Activated CD8-positive, alpha-beta memory T cell treated with anti-CD3 and anti-CD28 coated beads for 48 hours (primary cell): ENCODE measurements at places on chromosomes 3 and 15.

DNA sequence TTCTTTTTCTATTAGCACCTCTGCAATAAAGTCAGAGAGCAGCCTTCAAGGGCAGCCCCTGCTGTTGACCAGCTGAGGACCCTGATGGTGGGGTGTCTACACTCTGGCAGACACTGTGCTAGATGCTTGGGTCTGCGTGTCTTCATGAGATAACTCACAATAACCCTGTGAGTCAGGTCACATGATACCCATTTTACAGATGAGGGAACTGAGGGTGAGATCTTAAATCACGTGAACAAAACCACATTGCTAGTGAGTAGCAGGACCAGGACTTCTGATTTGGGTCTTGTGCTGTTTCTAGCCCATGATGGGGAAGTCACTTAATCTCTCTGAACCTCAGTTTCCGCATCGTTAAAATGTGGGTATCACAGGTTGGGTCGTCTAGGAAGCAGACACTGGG, 118.5 kb upstream of the LIPC start:
- no peak for DNase-seq

GRCh38 chr3:46626039-46626438, 13.7 kb downstream of the FAM240A start:
- DNase-seq, result no peak

GRCh38 chr3:52291508-52292181, 4.0 kb downstream of the GLYCTK start:
- no peak for DNase-seq

- no peak for DNase-seq
Measured at GRCh38 chr15:61037031-61037430, 192.1 kb downstream of the RORA start.

DNA sequence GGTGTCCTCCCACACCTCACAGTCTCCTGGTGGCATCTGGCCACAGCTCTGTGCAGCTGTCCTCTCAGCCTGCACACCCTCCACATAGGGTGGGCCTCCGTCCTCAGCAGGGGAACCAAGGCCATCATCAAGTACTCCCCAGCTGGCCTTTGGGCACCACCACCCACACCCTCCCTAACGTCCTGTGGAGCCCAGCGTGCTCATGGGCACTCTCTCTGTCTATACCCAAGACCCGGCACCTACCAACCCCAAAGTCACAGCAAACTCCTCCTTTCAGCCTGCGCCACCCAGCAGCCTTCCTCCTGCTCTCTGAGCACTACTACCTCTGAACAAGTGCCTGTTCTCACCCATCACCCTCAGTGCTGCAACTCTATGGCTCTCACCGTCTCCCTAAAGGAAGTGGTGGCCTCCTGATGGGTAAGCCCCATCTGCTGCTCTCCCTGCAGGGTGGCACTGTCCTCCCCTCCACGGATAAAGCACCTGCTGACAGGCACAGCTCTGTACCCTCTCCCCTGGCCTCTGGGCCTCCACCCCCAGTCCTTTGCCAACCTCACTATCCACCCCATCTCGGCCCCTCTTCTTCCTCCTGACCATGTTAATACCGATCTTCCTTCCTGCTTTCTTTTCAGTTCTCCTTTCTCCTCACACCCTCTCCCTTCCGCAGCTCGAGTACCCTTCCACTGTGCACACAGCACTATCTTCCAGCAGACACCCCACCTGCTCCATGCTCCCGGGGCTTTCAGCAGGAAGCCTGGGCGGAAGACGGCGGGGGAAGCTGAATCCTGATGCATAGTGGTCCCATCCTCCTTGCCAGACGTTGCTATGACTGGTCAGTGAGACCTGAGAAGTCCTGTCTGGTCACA, 31.5 kb downstream of the SLC41A3 start:
- DNase-seq, result no peak

DNA sequence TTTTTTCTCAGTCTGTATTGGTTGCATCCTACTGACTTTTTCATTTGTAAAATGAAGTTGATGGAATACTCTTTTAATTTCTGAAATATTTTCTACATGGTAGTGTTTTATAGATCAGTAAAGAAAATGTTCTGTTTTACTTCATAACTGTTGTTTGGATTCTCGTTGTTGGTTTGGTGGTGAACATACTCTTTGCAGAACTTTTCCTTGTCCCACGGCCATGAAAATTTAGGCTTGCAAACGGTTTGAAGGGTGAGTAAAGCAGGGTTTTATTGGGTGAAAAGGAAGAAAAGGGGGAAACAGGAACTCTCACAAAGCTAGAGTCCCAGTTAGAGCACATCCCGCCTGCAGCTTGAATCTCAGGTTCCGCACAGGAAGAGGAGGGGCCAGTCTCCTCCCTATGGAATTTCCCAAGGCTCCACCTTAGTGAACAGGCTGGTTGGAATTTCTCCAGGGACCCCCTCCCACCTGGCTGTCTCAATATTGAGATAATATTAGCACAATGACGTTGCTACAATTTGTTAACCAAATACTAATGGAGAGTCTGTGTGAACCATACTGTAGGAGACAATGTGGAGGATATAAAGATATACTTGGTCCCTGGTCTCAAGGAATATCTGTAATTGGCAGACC, 5.6 kb downstream of the PDCD6IP start:
- no peak for DNase-seq

DNA sequence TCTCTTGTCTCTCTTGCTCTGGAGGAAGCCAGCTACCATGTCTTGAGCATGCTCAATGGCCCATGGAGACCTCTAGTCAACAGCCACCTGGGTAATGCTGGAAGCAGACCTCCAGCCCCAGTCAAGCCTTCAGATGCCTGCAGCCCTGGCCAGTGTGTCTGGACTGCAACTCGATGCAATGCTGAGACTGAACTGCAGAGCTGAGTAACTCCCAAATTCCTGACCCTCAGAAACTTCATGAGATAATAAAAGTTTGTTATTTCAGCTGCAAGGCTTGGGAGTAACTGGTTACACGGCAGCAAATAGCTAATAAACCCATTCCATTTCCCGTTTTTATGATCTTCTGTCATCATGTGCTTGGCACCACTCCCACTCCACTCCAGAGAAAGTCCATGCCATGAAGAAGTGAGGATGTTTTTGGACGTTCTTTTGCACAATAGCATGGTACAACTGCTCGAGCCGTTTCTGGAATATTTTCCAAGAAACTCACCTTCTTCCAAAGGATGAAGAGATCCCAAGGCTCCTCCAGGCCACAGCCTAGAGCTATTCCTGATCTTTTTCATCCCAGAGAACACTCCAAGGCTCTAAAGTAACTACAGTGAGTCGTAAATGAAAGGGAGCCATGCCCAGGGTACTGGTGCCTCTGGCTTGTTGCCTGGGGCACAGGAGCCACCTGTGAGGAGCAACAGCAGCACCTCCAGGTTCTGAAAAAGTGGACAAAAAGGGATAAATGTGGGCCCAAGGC, 72.0 kb upstream of the KLF13 start:
- DNase-seq, result no peak

DNA sequence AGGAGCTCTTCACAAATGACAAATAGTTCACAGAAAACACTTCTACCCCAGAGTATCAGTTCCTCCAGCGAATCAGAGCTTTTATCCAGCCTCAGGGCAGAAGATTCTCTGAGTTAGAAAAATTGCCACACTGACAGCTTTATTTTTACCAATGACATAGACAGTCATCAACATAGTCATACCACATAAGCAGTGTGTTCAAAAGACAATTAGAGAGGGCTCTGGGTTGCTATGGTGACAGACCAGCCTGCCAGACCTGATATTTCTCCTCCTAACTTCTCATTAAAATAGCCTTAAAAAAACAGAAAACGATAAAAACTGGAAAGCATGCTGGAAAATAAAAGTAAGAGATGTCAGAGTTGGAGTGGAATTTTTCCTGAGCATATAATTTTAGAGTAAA, 45.9 kb upstream of the COL6A5 start:
- no peak for DNase-seq

GRCh38 chr3:46669191-46669999, 24.1 kb downstream of the ALS2CL start:
- DNase-seq, result no peak

DNA sequence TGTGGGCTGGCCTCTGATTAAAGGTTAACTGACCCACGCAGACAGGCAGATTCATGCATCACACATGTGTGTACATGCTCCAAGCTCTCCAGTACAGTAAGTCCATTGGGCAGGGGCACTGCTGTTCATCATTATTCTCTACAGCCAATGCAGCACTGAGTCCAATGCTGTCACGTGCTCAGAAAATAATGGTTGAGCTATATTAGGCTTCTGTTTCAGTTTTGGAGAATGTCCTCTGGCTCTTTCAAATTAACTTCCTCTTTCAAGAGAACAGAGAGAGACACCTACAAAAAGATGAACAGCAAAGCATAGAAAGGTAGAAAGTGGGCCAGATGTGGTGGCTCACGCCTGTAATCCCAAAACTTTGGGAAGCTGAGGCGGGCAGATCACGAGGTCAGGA, 202.6 kb downstream of the MEX3B start:
- DNase-seq, result no peak

- DNase-seq, result no peak
Measured at GRCh38 chr3:127151251-127151564, 41.7 kb upstream of the PRR23E start.

DNA sequence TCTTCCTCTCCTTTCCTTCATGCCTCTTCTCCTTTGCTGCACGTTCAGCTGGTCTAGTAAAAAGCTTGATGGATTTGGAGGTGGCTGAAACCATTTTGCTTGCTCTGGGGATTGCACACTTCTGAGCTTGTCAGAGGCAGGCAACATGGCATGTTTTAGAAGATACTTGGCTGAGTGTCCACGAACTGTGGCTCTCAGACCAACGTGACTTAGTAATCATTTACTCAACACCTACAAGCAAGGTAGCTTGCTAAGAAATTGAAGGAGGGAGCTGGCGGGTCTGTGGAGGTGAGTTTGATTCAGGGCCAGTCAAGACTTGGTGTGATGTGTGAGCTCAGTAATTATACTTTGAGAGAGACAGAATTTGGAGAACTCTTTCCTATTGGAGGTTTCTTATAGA, 196.0 kb downstream of the LPP start:
- DNase-seq, result no peak

DNA sequence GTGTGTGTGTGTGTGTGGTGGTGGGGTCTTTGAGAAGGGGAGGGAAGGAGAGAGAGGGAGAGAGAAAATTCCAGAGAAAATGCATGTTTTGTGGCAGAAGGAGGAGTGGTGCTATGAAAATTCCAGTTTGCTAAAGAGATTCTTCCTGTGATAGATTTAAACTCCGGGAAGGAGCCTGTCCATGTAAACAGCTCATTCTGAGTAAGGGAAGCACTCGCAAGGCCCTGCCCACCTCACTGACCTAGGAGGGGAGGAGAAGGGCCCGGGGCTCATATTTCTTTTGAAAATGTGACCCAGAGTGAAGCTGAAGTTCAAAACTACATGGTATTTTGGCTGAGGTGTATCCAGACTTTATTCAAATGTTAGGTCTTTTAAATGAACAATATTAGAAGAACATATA, 41.3 kb downstream of the ADAMTSL3 start:
- no peak for DNase-seq

GRCh38 chr3:190119461-190120268, 1.0 kb downstream of the P3H2 start:
- DNase-seq, result no peak

DNA sequence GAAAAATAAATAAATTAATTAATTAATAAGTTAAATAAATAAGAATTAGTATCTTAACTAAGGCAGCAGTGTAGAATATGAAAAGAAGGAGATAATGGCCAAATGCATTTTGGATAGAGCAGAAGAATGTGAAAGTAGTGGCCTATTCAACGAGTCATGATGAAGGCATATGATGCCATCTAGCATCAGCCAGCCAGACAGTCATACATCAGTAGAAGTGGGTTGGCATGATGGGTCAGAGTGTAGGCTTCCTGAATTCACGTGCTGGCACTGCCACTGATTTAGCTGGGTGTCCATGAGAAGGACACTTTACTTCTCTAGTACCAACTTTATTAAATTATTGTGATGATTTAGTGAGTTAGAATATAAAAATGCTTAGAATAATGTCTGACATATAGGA, 256.1 kb upstream of the ARPP21 start:
- no peak for DNase-seq

DNA sequence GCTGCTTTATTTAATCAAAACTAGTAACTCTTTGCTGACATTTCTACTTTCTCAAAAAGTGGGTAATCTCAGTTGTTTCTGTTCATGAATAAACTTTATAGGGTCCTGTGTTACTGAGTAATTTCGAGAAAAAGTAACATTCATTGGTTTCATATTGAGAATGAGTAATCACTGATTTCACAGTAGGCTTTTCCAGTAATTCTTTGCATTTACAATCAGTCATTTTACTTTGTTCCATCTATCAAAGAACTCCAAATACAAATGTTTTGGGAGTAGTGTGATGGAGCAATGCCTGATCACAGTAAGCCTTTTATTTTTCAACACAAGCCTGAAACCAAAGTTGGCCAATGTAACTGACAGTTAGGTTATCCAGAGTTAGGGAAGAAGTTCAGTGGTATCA, 353.6 kb downstream of the ULK4 start:
- DNase-seq, result no peak

GRCh38 chr3:115823083-115823482, 199.8 kb downstream of the GAP43 start:
- DNase-seq, result no peak

- DNase-seq, result no peak
Measured at GRCh38 chr3:111901637-111902036, 42.6 kb downstream of the PHLDB2 start.

- DNase-seq, result no peak
Measured at GRCh38 chr3:8597219-8597853, 47.3 kb downstream of the SSUH2 start.

DNA sequence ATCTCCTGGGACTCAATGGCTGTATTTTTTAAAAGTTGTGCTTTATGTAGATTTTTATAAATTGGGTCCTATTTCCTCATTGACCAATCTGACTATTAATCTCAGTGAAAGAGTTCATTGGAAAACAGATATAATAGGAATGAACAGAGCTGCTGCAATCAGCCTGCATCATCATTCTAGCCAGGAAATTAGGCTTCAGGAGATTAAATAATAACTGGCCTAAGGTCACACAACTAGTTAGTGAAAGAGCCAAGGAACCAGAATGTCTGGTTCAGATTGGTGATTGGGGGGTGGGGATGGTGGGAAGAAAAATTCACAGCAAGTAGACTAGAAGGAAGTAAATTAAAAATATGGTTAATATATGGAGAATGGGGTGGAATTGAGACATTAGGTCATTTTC, 180.9 kb upstream of the ROPN1 start:
- DNase-seq, result no peak

- no peak for DNase-seq
Measured at GRCh38 chr3:48013288-48013980, 2.8 kb downstream of the MAP4 start.

GRCh38 chr3:11288021-11288491, 15.9 kb downstream of the ATG7 start:
- no peak for DNase-seq

GRCh38 chr3:8621872-8622271, 22.7 kb downstream of the SSUH2 start:
- DNase-seq, result no peak

DNA sequence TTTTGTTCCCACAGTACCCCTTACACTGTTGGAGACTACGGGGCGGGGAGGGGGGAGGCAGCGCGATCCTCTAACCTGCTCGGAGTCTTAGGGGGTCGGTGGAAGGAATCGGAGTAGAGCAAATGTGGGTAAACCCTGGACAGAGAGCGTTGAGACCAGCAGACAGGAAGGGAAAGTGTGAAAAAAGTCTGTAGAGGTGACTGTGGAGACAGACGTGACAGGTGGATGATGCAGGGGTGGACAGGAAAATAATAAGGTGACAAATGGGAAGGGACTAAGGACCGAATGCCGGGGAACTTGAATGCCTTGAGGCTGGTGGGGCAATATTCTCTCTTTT, 424 bp downstream of the EAF2 start:
- DNase-seq, result no peak

- DNase-seq, result no peak
Measured at GRCh38 chr15:29278436-29279105, 8.9 kb upstream of the NSMCE3 start.
